ENCODE measurements at places on chromosomes 3 and 15.

DNA sequence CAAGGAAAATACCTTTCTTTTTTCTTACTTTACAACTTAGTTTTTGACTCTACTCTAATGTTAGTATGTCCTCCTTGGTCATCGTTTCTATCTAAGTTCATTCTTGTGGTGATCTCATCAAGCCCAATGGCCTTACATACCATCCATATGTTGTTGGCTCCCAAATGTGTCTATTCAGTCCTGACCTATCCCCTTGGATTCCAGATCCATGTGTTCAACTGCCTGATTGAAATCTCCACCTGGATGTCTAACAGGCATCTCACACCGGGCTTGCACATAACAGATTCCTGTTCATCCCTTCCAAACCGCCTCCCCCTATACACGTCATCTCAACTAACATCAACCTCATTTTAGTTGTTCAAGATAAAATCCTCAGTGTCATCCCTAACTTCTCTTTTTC, 382.6 kb downstream of the SOX2 start:
- DNase-seq = no peak

DNA sequence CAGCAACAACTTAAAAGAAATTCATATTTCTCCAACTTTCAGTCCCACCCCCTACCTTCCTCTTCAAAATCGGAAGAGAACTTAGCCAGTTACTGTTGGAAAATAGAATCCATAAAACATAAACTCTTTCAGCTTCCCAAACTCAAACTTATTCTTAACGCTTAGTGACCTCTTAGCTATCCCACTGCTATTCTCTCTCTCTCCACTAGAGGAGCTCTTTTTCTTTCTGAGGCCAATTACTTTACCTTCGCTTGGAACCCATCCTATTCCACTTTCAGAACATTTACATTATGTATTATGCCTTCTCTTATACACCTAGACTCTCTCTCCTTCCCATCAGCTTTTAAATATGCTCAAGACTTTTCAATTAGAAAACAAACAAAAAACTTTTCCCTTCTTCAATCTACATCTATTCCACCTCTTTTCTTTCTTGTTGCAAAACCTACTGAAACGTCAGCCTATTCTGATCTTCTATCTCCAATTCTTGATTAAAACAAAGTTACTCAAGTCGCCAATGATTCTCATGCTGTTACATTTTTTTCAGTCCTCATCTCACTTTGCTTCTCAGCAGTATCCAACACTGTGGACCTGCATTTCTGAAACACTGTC, 13.4 kb upstream of the GHSR start:
- no peak for DNase-seq

- no peak for DNase-seq
Measured at GRCh38 chr15:80550219-80550907, 144.7 kb upstream of the ABHD17C start.

DNA sequence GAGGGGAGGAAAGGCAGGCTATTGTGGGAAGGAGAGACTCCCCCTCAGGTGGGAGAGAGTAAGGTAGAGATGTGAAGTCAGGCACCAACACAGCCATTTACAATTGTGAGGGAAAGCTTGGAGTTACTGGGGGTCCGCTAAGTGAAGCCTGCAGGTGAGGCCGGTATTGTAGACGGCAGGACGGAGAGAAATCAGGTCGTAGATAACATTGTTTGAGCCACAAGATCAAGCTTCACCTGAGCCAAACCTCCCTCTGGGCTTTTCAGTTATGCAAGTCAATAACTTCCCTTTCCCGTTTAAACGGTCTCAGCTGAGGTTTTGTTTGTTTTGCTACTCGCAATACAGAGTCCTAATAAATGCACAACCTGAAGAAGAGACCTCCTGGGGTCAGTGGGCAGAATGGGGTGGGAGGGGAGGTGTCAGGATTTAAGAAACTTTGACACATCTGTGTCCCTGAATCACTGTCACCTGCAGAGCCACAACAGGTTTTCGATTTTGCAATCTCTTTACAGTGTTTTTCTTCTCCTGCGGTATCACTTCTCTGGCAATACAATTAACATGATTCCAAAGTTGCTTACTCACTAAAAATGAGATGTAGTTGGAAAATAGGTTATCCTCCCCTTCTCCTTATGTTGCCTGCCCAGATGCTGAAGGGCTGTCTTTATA, 72.0 kb upstream of the GLCE start:
- no peak for DNase-seq

DNA sequence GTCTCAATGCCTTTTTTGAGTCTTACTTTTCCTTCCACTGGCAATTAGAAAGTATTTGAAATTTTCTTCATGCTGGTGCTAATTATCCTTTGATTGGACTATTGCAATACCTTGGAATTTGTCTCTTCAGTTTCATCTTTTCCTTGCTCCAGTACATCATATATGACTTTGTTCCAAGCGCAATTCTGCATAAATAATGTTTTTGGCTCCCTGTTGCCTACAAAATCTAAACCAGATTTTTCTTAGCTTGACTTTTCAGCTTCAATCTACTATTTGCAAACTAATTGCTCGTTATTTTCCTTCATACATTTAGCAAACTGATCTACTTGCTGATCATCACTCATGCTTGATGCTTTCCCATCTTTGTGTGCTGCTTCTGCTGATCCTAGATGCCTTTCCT, 230.8 kb upstream of the GPR149 start:
- no peak for DNase-seq

DNA sequence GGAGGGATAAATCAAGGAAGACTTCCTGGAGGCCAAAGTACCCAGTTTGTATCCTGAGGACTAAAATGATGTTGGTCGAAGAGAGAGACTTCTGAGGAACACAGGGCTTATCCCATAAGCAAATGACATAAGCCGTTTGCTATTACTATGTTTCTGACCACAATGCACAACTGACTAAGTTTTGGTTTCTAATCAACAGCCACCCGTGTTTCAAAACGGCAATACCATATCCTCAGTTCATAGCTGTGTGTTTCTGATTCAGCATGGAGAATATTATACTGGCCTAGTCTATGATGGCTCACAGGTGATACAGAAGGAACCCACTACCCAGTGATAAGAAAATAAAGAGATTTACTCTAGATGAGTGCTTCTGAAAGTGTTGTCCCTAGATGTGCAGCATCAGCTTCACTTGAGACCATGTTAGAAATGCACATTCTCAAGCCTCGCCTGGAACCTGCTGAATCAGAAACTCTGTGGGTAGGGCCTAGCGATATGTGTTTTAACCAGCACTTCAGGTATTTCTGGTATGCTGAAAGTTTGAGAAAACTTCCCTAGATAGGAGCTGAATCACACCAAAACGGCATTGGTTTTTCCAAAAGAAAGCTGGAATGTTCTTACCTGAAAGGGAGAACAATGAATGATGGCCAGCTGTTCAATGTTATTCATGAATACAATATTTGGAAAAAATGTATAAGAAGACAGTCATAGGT, 639.7 kb upstream of the NR2F2 start:
- DNase-seq = no peak

DNA sequence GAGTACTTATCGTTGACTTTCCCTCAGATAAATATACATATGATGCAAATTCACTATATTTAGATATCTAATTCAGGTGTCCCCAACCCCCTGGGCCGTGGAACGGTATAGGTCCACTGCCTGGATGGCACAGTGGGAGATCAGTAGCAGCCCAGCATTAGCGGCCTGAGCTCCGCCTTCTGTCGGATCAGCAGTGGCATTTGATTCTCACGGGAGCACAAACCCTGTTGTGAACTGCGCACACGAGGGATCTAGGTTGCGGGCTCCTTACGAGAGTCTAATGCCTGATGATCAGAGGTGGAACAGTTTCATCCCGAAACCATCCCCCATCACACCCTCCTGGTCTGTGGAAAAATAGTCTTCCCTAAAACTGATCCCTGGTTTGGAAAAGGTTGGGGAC, 6.9 kb downstream of the KNL1 start:
- DNase-seq = no peak

DNA sequence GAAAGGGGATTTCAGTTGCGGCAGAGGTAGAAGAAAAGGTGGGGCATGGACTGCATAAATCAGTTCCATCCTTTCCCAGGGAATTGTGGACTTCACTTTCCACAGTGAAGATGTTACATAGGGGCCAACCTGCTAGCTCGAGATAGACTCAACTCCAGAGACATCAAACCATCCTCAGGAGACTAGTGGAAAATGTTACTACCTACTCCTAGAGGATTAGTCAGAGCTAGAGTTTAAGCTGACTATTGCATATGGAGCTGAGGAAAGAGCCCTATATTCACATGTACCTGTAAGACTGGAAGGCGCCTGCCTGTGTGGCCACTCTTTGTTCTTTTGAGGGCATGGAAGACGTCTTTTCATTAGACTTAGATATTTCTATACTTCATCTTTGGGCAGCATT, 69.2 kb downstream of the KLHL25 start:
- DNase-seq = no peak

DNA sequence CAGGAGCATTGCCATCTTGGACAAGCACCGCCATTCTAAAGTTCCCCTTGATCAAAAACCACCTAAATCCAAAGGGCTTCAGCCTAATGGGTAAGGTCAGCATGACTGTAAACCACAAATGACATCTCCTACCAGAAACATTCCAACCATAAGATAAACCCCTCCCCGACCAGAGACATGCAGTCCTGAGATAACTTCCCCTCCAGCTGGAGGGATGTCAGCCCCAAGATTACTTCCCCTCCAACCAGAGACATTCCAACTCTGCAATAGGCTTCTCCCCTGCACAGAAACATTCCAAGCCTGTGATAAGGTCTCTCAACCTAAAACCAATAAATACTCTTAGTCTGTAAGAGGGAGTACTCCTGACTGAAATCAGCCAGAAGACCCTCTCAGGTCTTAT, 62.7 kb upstream of the DNAJC19 start:
- no peak for DNase-seq

DNA sequence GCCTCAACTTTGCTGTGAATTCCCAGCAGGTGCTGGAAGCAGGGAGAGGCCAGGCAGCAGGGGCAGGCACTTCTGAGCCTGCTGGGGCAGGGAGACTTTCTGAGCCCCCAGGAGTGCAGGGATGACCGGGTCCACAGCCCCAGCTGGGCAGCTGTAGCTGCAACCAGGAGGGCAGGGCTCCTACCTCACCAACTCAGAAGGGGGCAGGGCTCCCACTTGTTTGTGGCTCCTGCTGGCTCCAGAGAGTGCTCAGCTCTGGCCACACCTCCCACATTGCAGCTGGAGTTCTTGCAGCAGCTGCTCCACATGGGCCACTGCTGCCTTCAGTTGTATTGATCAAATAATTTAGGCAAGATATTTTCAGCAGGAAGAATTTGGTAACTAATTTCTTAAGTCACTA, 812.3 kb downstream of the NSUN3 start:
- DNase-seq = no peak

DNA sequence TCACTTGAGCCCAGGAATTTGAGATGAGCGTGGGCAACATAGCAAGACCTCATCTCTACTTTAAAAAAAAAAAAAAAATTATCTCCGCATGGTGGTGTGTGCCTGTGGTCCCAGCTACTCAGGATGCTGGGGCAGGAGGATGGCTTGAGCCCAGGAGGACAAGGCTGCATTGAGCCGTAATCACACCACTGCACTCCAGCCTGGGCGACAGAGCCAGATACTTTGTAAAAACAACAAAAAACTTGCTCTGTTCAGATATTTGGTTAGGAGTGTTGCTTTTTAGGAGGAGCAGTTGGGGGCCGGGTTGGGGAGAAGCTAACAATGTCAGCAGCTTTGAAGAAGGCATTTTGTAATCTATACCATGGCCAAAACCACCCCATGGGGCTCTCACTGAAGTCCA, 4.1 kb downstream of the GCNT3 start:
- no peak for DNase-seq

DNA sequence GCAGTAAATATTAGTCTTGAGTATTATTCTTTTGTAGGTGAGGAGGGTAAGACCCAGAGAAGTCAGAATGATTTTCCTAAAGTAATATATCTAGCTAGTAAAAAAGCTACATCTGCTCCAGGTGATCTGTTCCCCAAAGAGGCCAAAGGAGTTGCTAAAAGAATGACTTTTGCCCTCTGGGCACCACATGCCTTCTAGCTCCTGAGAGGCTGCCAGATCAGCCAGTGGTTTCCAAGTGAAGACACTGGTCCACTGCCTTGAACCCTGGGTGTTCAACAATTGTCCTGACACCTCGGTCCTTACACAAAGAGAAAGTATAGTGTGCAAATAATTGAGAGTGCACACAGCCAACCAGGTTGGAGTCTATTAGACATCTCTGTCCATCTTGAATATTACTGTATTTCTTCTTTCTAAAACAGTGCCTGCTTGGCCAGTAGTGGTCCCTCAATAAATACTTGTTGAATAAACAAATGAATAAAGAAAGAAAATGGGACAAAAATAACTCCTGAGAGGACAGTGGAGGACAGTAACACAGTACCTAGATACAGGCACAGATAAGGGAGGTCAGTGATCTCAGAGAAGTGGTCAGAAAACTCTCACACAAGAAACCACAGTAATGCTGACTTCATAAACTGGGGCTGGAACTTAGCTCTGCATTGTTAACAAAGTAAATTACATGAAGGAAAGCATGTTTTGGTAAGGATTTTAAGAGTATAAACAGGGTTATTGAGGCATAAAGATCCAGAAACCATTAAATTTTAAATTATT, 56.6 kb upstream of the CSTA start:
- DNase-seq = no peak

DNA sequence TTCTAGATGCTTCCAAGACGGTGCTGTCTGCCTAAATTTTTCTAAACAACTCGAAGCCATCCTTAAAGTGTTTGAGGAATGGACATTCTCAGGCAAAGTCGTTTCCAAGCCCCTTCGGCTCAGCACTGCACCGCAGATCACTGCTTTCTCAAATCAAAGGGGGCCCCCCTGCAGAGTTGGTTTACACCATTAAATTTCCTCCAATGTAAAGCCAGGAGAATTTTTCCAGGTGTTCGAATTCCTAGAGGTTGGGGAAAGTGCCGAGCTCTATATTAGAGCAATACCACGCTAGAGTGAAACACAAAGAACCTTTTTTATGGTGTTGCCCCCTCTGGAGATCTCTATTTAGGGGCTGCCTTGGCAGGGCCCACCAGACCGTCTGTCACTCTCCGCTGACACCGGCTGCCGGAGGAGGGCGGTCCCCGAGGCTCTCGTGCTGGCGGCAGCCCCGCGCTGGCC, 277.9 kb upstream of the NR2F2 start:
- no peak for DNase-seq

- DNase-seq = no peak
Measured at GRCh38 chr3:134216191-134216764, 34.4 kb downstream of the RYK start.

- no peak for DNase-seq
Measured at GRCh38 chr15:66389098-66389858, 2.6 kb downstream of the MAP2K1 start.

DNA sequence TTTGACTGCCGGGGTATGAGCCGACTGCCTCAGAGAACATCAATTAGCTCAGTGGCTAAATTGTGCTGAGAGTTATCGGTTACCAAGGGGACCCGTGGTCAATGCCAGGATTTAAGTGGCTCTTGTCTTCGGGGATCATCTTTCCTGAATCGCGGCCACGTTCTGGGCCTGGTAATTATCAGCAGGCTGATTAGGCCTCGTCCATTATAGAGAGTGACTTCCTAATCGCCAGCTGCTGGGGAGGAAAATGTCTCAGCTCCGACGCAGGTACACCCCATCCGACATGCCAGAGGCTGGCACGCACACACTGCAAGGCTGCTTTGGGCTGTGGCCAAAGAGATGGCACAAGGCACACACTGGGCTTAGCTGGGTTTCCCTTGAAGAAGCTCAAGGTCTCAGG, 10.6 kb downstream of the TRH start:
- no peak for DNase-seq

Measured in effector CD8-positive, alpha-beta T cell (primary cell).